NCI-H1092 (cell line): ENCODE measurements at places on chromosomes 6 and 20.

DNA sequence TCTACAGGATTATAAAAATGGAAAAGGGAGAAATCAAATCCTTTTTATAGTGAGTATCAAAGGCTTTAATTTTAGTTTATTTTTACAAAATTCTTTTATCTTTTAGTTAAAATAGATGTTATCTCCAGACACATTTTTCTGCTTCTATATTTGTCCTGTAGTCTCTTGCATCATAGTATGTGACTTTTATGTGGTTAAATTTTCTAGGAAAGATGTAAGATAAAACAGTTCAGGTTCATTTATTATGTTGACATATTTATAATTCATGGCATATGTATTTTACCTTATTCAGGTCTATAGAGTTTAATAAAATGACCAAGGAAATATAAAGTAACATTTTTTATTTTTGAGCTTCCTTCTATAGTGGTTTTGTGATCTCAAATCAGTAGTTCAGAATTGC is 52.7 kb upstream of the PRL start:
- no peak for DNase-seq

DNA sequence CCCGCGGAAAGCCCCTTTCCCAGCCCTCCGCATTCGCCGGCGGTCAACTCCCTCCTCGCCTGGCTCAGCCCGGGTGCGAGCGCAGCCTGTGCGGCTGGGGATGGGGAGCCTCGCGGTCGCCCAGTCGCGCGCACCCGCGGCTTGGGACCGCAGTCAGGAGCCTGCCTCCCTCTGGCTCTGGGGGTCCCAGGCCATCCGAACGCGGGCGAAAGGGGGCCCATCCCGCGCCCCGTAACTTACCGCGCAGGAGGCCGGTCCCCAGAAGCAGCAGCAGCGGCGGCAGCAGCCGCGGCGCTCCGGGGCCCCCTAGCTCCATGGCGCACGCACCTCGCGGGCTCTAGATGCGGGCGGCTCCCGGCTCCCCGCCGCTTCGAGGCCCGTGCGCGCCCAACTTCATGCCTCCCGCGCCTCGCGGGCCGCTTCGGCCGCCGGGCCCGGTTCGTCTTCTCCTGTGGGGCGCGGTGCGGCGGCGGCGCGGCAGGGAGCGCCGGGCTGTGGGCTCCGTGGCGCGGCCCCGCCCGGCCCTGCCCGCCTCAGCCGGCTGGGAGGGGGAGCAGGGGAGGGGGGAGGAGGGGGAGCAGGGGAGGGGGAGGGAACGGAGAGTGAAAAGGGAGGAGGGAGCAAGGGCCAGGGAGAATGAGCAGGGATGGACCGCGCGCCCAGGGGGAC is at the start of gene CHRNA4:
Gene CHRNA4, minus strand, starts transcription at position 500 of the 669 bp plus-strand sequence. Its CDS starts 184 bp downstream, at position 316.
- DNase-seq, result no peak

- no peak for DNase-seq
Observed at GRCh38 chr20:39941245-39941644, 747.8 kb downstream of the MAFB start.

GRCh38 chr20:37451616-37452015 is 69.4 kb upstream of the NNAT start:
- no peak for DNase-seq

DNA sequence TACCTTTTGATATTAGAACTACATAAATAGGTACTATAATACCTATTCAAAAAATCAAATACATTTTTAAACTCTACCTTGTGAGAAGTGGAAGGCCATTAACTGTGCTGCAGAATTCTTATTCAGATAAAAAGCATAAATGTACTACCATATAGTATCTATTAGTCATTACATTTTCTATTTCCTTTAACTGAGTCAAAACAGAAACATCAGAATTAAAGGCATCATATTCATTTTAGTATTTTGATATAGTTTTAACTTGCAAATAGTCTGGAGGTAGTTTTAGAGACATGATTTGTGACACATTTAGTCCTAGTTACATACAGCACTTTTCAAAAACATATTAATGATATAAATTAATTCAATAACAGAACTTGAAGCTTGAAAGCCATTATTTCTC is 39.9 kb upstream of the TAB2 start:
- no peak for DNase-seq

- no peak for DNase-seq
Observed at GRCh38 chr6:9186148-9186547, 750.8 kb upstream of the SLC35B3 start.

GRCh38 chr6:1597121-1597744 is 12.5 kb upstream of the FOXC1 start:
- DNase-seq, result no peak

DNA sequence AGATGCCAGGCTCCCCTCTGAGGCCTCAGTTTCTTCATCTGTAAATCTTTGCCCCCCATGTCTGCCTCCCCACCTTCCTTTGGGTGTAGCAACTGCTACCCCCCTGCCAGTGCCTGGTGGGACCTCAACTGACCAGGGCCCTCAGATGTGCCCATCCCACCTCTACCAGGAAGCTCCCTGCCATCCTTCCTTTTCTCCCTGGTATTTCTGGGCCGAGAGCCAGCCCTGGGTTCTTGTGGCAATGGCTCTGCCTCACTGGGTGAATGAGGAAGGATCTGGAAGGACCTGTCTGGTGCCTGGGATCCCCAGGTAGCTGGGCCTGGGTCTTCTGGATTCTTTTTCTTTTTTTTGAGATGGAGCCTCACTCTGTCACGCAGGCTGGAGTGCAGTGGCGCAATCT is 141.1 kb upstream of the RNF24 start:
- no peak for DNase-seq

DNA sequence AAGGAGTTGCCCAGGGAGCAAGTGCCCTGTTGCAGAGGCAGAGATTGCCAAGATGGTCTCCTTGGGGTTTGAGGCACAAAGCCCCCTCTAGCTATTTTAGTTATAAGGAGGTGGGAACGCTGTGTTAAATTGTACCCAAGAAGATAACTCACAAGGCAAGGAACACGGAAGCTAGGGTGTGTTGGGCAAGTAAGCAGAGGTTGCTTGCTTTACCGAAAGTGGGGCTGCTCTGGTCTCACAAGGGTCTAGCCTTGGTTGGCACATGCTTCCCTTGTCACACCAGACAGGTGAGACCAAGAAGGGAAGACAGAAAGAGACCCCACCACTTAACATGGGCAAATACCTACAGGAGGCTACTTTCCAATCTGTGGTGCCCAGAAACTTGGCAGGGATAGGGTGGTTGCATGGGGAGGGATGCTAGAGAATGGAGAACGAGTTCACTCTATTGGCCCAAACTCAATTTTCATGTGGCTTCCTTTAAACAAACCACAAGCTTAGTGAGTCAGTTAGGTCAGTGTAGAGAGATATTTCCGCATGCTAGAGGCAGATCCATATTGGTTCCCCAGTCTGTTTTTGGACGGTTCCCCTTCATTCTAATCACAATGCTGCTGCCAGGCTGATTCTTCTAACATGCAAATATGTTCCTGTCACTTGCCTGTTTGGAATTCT is 42.4 kb downstream of the PLAGL1 start:
- no peak for DNase-seq

DNA sequence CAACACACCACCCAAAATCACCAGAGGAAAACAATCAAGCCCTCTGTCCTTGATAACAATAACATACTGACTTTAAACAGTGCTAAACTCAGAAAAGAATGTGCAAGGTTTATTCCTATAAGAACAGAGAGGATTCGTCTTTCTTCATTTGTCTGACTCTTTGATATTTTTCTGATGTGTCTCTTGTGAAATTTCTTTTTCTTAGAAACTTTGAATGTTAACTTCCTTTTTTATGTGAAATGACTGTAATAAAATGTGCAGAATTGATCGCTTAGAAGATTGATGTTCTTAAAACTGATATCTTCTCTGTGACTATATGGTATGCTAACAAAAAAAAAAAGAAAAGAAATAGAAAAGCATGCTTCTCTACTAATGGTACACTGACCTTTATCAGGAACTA is 947.4 kb upstream of the CITED2 start:
- DNase-seq, result no peak

- no peak for DNase-seq
Observed at GRCh38 chr6:125300992-125301434, 754 bp downstream of the HDDC2 start.

DNA sequence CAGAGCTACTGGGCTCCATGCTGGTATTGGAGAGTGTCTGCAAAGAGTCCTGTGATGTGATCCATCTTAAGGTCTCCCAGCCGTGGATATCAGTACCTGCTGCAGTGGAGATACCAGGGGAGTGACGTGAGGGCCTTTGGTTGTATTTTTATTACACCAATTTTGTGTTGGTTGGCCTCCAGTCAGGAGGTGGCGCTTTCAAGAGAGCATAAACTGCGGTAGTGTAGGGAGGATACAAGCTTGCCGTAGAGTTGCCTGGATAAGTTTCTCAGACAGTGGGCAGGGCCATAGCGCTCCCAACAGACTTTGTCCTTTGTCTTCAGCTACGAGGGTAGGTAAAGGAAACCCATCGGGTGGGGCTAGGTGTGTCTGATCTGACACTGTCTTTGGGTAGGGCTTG is 113.0 kb upstream of the CEP162 start:
- no peak for DNase-seq

DNA sequence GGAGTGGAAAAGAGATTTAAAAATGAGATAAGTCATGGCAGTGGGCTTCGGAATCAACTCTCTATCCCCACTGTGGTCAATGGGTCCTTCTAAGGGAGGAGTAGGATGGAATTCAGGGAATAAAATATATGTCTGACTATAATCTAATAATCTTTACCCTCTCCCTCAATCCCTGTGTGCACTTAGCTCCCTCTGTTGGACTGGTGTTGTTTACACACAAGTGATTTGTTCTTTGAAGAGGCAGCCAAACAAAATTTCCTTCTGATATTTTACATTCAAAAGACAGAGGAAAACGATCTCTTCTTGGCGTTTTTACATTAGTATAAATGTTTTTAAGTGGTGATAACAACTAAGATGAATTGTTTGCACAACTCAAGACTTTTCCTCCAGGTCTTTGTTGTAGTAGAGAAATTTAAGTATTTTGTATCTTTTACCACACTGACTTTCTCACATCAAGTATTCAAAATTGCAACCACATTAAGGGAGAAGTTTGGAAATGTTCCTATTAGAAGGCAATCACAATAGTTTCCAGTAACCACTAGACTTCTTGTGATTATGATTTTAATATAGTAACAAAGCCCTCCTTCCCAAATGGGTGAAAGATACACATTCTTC is 317.8 kb downstream of the CENPW start:
- DNase-seq, result no peak

- DNase-seq, result peak; percentile 4
Observed at GRCh38 chr6:113936093-113936934, 34.6 kb downstream of the HDAC2 start.

- DNase-seq, result no peak
Observed at GRCh38 chr6:38773338-38773737, 58.2 kb downstream of the DNAH8 start.

- no peak for DNase-seq
Observed at GRCh38 chr6:163808231-163808630, 393.7 kb downstream of the QKI start.

DNA sequence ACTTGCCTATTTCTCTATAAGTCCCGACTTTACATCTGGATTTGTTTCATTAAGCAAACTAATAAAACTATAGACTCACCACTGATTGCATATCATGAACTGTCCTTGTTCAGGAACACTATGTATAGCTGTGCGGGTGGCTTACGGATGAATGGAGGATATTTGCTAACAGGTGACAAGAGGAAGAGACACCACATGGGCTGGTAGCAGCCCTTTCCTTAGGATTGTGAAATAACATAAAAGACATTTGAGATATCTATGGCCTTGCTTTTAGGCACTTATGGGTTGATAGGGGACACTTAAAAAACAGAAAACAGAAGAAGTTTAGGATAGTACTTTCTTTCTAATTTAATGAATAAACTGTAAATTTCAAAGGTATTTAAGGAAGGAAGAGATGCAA is 5.0 kb upstream of the CAP2 start:
- no peak for DNase-seq

GRCh38 chr6:124008988-124009765 is 205.5 kb downstream of the NKAIN2 start:
- DNase-seq, result no peak

- no peak for DNase-seq
Observed at GRCh38 chr6:53686355-53686940, 20.9 kb upstream of the KLHL31 start.

- DNase-seq, result no peak
Observed at GRCh38 chr6:66897576-66897975, 1190.5 kb upstream of the EYS start.

DNA sequence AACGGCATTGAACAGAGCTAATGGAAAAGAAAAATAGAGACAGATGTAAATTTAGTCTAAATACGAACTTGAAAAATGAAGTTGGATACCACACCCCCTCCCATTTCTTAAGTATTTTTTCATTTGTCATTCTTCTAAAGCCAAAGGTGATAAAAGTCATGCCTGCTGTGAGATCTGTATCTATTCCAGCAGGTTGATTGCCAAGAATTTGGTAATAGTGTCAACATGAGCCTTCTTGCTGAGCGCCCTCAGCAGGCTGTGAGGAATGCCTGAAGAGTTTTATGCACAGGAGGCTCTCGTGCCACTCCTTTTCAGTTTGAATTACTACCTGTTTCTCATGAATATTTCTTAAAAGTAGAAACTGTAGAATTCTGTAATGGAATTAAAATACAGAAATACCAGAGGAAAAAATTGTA is 165.4 kb downstream of the QKI start:
- no peak for DNase-seq

DNA sequence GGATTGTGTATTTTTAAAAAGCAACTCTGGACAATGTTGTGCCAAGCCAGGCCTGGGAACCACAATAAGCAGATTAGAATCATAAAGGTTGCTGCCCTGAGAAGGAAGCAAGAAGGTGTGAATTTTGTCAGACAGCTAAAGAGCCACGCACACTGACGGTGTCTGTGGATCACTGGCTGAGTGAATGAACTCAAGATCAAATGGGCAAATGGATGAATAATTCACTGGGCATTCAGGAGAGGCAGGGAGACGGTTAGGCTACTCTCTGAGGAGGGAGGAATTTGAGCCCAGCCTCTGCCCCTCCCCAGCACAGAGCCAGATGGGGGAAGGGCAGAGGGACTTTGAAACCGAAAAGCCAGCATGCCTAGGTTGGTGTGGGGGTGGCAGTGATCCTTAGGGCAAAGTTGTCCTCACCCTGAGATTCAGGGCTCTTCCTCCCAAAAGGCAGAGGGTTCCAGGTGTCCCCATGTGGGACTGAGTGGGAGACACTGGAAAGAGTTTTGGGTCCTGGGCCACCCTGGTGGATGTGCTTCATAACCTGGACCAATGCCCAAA is 19.5 kb upstream of the SLC22A7 start:
- no peak for DNase-seq
